ENCODE measurements at places on chromosomes 4 and X.

DNA sequence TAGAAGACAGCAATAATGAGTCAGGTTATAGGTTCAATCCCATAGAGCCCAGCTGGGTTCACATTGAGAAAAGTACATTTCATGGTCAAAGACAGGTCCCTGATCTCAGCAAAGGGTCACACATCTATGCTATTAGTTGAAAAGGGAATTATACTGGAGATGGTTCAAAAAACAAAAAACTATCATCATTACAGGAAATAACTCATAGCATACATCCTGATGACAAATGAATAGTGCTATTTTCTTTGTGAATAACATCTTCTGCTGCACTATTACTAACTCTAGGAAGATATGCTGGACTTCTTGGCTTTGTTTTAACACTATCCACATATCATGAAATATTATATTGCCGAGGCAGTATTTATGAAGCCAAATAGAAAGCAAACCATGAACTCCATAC, 202.5 kb upstream of the MAB21L2 start:
- no peak for DNase-seq

DNA sequence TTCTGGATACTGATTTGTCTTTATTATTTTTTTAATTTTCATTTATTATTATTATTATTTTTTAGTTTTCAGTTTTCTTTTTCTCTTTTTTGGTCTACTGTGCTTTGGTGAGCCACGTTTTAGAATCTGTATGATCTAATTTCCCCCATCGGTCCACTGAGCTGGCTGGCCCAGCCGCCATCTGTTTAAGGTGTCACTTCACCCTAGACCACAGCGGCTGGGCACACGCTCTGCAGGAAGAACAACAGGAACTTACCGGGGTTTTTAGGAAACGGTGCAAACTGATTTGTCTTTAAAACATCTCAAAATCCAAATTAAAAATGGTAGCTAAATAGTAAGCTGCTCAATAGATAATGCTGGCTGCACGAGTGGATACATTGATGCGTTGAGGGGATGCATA, 48.8 kb upstream of the AMOT start:
- no peak for DNase-seq

DNA sequence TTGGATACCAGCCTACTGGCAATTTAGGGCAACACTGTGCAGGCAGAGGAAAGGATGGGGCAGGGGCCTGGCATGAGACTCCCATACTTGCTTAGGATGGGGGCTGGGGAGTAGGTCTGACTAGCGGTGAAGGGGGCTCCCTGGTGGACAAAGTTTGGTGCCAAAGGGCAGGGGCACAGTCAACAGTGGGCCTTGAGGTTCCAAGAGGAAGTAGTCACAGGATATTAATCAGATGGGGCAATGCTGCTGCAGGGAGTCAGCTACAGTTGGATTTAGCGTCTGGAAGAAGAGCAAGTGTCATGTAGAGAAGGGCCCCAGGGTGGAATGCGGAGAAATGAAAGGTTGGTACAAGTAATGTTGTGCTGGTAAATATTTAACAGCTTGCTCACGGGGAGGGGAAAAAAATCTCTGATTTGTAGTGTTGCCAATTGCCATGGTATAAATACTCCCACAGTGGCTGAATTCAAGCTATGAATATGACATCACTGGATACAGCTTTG, 139.4 kb downstream of the PJA1 start:
- no peak for DNase-seq

DNA sequence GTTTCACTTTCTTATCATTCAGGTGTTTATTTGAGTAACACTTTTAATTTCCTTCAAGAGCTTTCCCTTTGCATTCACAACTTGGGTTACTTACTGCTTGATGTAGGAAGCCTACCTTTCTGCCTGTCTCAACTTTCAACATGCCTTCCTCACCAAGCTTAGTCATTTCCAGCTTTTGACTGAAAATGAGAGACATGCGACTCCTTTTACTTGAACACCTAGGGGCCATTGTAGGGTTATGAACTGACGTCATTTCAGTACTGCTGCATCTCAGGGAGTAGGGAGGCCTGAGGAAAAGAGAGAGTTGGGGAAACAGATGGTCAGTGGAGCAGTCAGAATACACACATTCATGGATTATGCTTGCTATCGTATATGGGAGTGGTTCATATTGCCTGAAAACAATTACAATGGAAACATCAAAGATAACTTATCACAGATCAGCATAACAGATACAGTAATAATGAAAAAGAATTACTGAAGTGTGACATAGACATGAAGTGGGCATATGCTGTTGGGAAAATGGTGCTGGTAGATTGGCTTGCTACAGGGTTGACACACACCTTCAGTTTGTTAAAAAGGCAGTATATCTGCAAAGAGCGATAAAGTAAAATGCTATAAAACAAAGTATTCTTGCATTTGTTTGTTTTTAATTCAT, 25.7 kb downstream of the USP53 start:
- no peak for DNase-seq

- DNase-seq, result no peak
Observed at GRCh38 chrX:78945186-78945912, at the start of gene P2RY10. Gene P2RY10 (plus strand): TSS chrX:78945391. CDS start chrX:78960521, 15,130 bp downstream.

Data from COR-L47 (cell line).